Activated naive CD4-positive, alpha-beta T cell treated with anti-CD3 and anti-CD28 coated beads, Interleukin-2, amount 50 U/mL, for 72 hours (primary cell): ENCODE measurements at places on chromosomes 11 and 22.

DNA sequence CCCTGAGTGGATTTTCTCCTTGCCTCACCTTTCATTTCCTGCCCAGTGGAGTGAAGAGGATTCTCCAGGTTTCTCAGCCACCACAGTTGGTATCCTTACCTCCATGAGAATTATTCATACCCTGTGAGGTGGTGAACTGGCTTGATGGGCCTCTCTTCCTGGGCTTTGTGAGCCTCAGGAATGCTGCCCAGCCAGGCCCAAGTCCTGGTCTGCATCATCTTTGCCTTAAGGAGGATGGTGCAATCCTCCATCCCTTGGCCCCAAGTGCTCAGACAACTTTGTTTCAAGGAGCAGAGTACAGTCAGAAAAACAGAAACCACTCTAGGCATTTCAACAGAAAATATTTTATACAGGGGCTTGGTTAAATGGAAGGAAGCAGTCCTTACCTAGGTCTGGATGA is 114.2 kb upstream of the CADM1 start:
- no peak for DNase-seq

DNA sequence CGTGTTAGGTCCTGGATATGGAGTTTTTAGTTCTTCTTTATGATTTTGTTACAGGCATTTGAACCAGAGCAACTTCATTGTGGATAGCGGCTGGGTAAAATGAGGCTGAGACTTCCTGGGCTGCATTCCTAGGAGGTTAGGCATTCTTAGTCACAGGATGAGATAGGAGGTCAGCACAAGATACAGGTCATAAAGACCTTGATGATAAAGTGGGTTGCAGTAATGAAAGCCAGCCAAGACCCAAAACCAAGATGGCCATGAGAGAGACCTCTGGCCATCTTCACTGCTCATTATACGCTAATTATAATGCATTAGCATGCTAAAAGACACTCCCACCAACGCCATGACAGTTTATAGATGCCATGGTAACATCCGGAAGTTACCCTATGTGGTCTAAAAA is 23.4 kb upstream of the CLMP start:
- DNase-seq, result no peak

DNA sequence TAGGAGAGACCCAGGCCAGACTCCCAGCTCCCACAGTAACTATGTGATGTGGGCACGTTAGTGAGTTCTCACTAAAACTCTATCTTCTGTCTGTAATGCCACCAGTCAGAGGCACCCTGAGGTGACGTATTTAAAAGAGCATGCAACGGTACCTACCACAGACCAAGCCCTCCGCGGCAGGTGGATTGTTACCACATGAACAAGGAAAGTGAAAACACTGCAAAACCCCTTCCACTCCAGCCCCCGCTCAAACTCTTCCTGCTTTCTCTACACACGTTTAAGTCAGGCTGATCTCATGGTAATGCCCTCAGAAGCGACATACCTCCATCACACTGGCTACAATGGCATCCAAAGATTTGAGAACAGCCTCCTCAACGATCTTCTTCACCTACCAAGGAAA is 36.7 kb downstream of the SERPIND1 start:
- no peak for DNase-seq

DNA sequence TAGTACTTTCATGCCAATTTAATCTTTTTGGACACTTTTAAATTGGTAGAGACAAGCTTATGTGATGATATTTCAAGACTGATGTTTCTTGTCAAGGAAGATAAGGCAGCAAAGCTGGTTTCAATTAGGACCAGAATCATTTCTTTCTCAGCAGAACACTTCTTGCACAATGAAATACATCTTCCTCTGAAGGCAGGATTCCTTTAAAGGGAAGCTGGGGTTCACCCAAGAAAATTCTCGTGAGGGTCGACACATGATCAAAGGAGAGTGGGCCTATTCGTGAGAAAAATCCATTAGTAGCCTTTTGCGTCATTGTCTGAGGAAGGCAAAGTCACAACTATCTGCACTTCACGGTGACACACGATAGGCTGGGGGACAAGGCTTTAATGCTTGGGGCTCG is 17.6 kb downstream of the TTC12 start:
- no peak for DNase-seq

DNA sequence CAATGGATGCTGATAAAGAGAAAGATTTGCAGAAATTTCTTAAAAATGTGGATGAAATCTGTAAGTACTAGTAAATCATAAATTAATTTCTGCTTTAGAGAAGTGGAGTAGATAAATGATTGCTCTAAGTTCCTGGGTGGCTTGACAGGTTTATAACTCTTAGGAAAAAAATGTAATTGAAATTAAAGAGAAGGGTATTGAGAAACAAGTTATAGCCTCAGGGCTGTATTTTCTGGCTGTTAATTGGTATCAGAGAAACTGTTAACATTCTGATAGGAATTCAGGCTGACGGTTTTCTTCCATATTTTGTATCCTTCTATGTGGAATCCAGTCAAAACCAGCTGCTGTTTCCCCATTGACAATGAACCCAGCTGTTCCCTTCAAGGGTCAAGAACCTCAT is 1.9 kb downstream of the TTC12 start:
- no peak for DNase-seq

DNA sequence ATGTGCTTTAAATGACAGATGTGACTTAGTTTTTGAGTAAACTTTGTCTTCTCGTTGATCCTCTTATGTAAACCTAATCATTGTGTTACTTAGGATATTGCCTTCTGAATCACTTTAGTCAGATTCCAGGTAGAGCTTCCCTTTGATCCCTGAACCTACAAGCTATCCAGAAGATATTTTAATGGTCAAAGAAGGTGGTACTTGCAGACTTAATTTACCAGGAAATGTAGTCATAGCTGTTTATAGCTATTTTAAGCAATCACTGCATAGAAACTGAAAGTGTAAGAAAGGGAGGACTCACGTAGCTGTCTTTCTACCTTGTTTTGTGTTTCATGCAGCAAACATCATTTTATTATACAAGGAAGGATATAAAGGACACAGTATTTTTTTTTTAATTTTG is 189.5 kb downstream of the DDX10 start:
- no peak for DNase-seq

- no peak for DNase-seq
Measured at GRCh38 chr11:47948137-47948536, 32.2 kb upstream of the PTPRJ start.

GRCh38 chr11:59666969-59667368 is 1.9 kb downstream of the PATL1 start:
- DNase-seq, result no peak

DNA sequence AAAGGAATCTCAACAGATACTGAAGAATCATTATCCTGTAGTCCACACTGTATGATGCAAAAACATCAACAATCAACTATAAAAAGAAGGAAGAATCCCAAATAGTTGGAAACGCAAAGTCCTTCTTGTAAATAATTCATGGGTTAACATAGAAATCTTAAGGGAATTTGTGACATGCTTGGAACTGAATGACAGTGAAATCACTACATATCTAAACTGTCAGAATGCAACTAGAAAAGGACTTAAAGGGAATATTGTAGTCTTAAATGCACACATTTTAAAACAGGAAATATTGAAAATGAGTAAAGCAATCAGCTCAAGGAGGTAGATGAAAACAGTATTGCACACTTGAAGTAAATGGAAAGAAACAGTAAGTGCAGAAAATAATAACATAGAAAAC is 147.6 kb upstream of the MPPED2 start:
- DNase-seq, result no peak
